ENCODE measurements at places on chromosomes 4 and X. TPM values are rescaled to one million over a fixed set of nuclear protein-coding genes. Genes with fewer than 3 reads are reported as not detected.

DNA sequence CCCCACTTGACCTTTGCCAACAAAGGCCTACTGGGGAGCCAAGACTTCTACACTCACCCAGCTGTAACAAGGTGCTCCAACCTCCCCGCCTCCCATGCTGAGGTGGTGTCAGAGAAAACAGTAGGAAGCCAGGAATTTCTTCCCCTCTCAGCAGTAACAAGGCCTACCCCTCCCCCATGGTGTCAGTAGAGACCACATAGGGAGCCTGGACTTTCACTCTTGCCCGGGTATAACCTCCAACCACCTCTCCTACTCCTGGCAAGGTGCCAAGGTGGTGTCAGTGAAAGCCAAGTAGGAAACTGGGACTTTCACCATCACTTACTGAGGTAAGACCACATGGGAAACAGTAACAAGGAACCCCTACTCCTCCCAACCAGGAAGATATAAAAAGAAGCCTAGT is 93.1 kb downstream of the SLC16A2 start:
- DNase-seq, result no peak

DNA sequence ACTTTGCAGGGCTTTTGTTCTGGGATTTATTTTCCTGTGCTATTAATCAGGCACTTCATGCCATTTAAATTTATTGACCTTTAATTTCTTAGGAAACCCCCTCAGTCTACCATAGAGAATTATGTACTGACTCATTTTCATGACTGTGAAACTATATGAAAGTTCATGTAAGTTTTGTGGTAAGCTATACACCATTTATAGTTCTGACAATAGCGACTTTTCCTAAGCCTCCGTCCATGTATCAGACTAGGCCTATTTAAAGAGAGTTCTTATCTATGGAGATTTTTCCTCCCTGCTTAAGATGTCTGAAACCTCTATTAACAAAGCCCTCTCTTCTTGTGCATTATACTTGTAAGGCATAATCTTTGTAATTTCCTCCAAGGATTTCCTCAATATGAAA is 111.6 kb downstream of the AFF2 start:
- no peak for DNase-seq

DNA sequence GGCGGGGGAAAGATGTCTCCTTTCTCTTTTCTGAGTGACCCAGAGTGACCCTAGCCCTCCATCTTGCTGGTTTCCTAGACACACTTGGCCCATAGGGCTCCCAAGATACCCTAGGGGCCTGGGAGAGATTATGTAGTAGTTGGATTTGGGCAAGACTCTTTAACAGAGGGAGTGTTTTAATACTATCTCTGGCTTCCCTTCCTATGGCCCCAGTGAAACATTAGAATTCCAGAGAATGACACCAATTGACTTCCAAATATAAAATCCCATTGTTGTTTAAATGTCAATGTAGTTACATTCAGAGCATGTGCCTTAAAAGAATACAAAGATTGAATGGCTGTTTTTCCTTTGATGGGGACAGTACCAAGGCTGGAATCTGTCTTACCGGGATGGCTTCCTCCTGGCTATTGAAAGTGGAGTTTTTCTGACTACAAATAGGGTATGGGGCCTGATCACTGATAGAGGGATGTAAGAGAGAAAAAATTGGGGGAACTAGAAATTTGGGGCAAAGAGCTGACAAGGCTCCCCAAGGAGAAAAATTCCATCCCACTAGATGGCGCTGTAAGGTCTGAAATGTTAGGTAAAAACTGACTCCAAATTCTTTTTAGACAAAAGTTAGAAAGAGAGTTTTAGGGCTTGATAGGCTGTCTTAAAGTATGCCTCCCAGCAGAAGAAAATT is 10.7 kb downstream of the TENT5D start:
- DNase-seq, result no peak

GRCh38 chr4:83862471-83862870 is 326.6 kb downstream of the GPAT3 start:
- DNase-seq, result no peak

DNA sequence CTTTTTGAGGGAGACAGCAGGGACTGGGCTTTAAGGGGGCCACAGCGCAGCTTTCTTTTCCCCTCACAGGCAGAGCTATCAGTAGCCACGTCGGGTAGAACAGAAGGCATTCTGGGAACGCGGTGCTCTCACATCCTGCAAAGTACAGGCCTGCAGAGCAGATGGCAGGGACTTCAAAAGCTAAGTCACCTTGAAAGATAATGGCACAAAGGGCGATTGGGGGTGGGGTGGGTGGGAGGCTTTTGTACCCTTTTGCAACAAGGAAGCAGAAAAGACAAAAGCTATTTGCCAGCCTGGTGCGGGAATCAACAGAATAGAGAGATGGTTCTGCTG is 93.9 kb downstream of the PHKA2 start:
- DNase-seq, result no peak

GRCh38 chrX:71563921-71564320 is 14.3 kb upstream of the GCNA start:
- DNase-seq, result no peak

DNA sequence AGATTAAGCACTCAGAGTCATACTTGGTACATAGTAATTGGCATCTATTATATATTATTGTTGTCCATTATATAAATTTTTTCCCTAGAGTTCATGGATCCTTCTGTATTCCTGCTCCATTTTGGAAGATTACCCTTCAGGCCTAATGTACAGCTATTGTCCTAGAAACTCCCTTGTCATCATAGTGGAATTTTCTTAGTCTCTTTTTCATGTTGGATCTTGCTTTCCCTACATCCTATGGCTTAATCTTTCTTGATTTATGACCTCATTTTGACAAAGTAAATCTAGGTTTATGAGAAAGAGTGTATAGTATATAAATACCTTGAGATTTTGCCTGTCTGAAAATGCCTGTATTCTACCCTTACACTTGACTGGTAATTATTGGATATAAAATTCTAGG is 22.1 kb downstream of the ARMCX4 start:
- no peak for DNase-seq

VCX2 gene
- not detected for polyA plus RNA-seq

DGKK gene
- 4.9 TPM for polyA plus RNA-seq
